ENCODE measurements at places on chromosomes 12 and 14. TPM values are rescaled to one million over a fixed set of nuclear protein-coding genes. Genes with fewer than 3 reads are reported as not detected.

DNA sequence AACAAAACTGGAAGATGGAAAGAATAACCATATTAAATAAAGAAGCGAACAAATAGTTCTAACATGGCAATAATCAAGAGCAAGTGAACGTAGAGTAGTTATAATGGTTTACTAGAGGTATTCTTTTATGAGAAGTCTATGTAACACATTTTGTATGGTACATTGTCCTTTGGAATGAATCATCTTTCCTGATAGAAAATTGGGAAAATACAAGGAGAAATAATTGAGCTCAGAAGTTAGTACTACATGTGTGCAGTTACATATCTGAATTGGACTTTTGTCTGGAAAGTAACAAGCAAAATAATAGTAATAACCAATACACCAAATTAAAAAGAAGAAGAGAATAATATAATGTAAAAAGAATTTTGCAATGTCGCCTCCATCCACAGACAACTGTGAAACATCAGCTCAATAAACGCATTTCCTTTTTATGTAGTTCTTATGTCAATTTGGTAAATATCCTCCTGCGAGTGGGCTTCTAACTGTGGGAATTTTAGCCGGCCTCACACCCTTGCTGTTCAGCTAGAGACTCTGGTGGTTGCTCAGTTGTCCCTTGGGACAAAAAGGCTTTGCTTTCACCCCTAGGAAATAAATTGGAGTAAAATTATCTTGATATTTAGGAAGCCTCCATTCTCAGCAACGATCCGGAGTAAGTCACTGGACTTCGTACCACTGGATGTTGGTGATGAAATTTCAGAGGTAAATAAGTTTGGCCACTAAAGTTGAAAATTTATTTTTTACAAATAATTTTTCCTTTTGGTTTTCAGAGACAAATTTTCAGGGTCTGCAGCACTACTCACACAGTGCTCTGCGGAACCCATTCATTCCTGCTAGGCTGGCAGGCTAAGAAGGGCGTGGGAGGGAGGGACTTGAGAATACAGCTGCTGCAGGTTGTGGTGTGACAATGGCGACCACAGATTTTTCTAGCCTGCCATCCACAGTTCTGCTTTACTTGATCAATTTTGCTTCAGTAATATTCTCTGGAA lies 1.1 kb upstream of the TUBA1A start:
- H3K4me1 ChIP-seq = peaks cover 3% of the 10 kb centered on the region
- no peak overlapping the region for H3K4me3 ChIP-seq
- no peak overlapping the region for H3K27ac ChIP-seq
- no peaks in the 10 kb centered on the region for H3K27me3 ChIP-seq

DNA sequence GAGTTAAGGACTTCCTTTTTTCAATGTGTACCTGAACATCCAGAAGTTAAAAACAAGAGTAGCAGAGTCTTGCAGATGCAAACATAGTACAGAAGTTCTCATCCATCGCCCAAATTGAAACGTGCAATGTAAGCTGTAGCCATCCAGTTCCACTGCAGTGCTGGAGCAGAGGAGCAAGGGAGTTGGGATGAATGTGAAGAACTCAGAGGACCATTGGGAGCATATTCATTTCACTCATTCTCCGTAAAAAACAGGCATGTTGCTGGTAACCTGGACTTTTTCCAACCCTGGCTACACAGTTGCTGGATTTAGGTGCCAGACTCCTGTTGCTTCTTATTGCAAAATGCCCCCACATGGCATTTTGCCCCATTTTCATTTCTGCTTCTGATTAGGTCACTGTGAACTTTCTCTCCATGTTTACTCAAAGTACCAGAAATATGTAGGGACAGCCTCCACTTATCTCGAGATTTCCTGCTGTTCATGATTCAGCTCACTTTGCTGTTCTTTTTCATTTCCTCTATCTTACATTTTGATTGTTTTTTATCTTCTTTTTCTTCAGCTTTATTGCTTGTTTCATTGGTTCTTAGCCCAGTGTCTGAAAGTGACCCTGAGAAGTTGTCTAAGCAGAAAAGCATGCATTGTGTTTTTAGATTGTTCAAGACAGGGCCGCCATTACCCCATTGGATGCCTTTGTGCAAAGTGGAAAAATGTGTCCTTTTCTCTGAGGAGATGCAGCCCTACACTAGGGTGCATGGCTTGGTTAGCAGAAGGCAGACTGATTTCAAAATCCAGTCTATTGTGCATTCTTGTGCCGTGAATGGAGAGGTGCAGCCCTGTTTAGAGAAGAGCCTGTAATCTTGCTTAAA lies 109.0 kb upstream of the AMIGO2 start:
- no peak overlapping the region for H3K4me3 ChIP-seq
- no peaks in the 10 kb centered on the region for H3K36me3 ChIP-seq
- peak overlapping the region; percentile 4 for H3K27ac ChIP-seq
- no peak for DNase-seq

- peak; percentile 20 for DNase-seq
- H3K27me3 ChIP-seq = no peaks in the 10 kb centered on the region
- H3K4me1 ChIP-seq = peaks cover 31% of the 10 kb centered on the region
- H3K36me3 ChIP-seq = no peaks in the 10 kb centered on the region
Measured at GRCh38 chr12:57893431-57894353, 47.2 kb upstream of the CTDSP2 start.

Gene SLC25A3
- total RNA-seq = 693 TPM

GRCh38 chr14:68020999-68021663 lies 201.6 kb downstream of the RAD51B start:
- H3K4me1 ChIP-seq = no peaks in the 10 kb centered on the region
- no peak for DNase-seq
- H3K27me3 ChIP-seq = no peaks in the 10 kb centered on the region
- no peak overlapping the region for H3K27ac ChIP-seq
- H3K36me3 ChIP-seq = no peaks in the 10 kb centered on the region

Gene WSCD2
- total RNA-seq = 4.0 TPM

Gene TAS2R30
- 0.93 TPM for total RNA-seq

DNA sequence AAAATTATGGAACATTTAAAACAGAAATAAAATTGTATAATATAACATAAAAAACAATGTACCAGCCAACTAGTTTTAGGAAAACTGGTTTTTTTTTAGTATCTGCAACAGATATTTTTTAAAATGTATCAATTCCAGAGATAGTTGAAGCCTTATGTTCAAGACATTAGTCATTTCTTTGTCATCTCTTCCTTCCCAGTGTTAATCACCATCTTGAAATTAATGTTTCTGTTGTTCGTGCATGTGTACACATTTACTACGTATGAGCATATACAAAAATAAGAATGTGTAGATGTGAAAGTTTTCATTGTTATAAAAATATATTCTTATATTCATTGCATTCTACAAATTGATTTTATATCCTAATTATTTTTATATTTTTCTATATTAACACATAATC lies 1062.1 kb downstream of the SLC6A15 start:
- no peaks in the 10 kb centered on the region for H3K4me1 ChIP-seq
- DNase-seq = no peak
- no peak overlapping the region for H3K4me3 ChIP-seq

- peak; percentile 36 for DNase-seq
- H3K4me1 ChIP-seq = no peaks in the 10 kb centered on the region
- no peaks in the 10 kb centered on the region for H3K36me3 ChIP-seq
- H3K27ac ChIP-seq = no peak overlapping the region
Measured at GRCh38 chr12:62006076-62006732, 254.0 kb upstream of the USP15 start.

Gene USP44
- 2.1 TPM for total RNA-seq

Gene C14orf132
- not detected for total RNA-seq

- H3K36me3 ChIP-seq = peaks cover 2% of the 10 kb centered on the region
- H3K27me3 ChIP-seq = no peaks in the 10 kb centered on the region
- H3K4me3 ChIP-seq = no peak overlapping the region
- peaks cover 33% of the 10 kb centered on the region for H3K4me1 ChIP-seq
Measured at GRCh38 chr14:92945959-92946846, 23.3 kb downstream of the CHGA start.

GRCh38 chr12:69647178-69647577 lies 36.5 kb upstream of the LRRC10 start:
- no peak for DNase-seq
- H3K27ac ChIP-seq = no peak overlapping the region
- no peaks in the 10 kb centered on the region for H3K36me3 ChIP-seq
- H3K4me3 ChIP-seq = no peak overlapping the region
- H3K27me3 ChIP-seq = no peaks in the 10 kb centered on the region

DNA sequence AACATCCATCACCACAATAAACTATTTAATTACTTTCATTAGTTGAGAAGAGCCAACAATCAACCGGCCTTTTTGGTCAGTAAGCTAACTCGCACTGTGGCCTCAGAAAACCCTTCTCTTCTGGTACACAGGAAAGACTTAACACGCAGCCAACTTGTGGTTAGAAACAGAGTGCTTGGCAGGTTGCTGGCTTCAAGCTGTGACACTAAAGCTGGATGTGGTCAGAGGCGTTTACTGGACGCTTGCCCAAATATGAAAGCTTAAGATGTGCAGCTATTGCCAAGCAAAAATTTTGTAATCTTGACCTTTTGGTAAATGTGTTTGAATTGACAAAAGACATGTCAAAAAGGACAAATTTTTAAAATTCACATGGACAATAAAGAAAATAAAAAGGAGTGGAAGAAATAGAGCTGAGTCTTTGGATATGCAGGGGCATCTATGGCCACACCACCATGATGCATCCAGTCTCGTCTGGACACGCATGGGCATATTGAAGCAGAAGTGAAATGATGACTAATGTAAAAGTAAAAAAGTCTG lies 2.6 kb upstream of the KLRK1 start:
- DNase-seq = peak; percentile 52
- H3K27me3 ChIP-seq = no peaks in the 10 kb centered on the region
- no peak overlapping the region for H3K4me3 ChIP-seq
- H3K4me1 ChIP-seq = no peaks in the 10 kb centered on the region
- H3K36me3 ChIP-seq = no peaks in the 10 kb centered on the region

DNA sequence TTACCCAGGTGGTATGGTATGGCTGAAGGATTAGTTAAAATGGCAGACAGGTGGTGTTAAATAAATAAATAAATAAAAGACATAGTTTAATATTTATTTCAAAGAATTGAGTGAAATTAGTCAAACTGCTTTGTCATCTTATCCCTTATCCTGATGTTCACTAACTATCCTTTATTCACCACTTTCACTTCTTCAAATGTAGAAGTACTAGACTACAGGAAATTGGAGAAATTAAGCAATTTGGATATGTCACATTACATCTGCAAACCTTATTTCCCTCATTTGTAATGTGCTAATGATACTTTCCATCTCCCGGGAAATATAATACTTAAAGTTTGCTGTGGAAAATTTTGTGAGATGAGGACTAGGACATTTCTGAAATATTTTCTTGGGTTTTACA lies 1195.7 kb downstream of the LRFN5 start:
- no peak overlapping the region for H3K4me3 ChIP-seq
- no peak overlapping the region for H3K27ac ChIP-seq
- no peak for DNase-seq
- no peaks in the 10 kb centered on the region for H3K27me3 ChIP-seq
- no peaks in the 10 kb centered on the region for H3K4me1 ChIP-seq

DNA sequence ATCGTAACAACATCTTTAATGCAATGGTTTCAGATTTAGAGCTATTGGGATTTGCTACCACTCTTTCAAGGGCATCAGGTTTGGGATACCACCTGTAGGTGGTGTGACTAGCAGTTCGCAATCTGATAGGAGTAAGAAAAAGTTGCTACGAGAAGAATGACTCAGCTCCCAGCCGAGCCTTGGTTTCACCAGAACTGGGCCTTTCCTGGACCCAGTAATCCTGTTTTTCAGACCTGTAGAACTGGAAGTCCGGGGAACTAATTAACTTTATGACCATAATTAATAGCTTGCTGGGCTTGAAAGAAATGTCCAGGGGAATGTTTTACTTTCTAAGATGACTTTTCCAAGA lies 770 bp downstream of the ABHD4 start:
- no peaks in the 10 kb centered on the region for H3K27me3 ChIP-seq
- peak overlapping the region; percentile 72 for H3K27ac ChIP-seq
- peaks cover 17% of the 10 kb centered on the region for H3K36me3 ChIP-seq

Gene AQP2
- total RNA-seq = not detected

GRCh38 chr14:21382886-21383847 lies 652 bp downstream of the SUPT16H start:
- peak overlapping the region; percentile 90 for H3K27ac ChIP-seq
- H3K4me3 ChIP-seq = peak overlapping the region; percentile 74
- DNase-seq = peak; percentile 56
- H3K4me1 ChIP-seq = peaks cover 16% of the 10 kb centered on the region
- peaks cover 59% of the 10 kb centered on the region for H3K36me3 ChIP-seq
- H3K27me3 ChIP-seq = no peaks in the 10 kb centered on the region

Gene CCDC88C
- total RNA-seq = 16.8 TPM

DNA sequence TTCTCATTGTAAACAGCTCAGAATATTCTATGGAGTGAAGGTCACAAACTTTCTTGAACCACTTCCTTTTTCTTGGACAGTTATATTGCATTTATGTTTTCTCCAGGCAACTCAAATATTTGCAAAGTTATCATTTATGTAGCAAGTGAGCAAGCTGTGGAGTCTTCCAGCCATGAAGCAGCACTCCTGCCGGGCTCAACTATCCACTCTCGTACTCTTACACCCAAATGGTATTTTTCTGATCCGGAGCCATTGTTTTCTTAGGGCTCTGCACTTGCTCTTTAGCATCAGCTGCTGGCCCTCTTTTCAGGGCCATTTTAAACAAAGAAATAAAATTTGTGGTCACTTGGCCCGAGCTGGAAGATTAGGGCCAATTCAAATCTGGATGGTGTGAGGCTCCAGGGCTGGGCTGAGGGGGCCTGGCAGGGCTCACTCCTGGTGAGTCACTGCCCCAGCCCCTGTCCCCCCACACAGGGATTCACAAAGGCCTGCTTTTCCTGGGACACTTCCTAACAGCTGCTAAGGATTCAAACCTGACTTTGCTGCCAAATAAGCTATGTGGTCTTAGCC lies 19.7 kb downstream of the SYNE3 start:
- H3K4me1 ChIP-seq = no peaks in the 10 kb centered on the region
- H3K4me3 ChIP-seq = no peak overlapping the region

Gene SRRM4
- total RNA-seq = not detected

DNA sequence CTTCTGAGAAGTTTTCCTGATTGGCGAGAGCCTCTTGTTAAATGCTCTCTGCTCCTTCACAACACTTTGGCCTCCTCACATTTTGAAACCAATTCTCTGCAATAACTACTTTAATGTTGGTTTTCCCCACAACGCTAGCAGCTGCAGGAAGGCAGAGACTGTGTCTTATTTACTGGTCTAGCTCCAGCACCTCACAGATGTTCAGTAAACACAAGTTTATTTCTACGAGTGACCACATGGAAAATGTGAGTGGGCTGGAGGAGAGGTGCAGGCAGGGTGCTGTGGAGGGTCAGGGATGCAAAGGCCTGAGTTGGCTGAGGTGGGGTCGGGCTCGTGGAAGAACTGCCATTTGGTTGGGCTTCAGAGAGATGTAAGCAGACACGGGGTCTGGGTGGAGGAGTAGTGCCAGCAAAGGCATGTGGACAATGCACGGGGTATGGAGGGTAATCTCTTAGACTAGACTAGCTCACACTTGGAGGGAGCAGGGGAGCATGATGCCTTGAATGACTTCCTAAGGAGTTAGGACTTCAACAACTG lies 117.4 kb upstream of the RTL1 start:
- H3K36me3 ChIP-seq = no peaks in the 10 kb centered on the region
- no peak overlapping the region for H3K4me3 ChIP-seq
- H3K27ac ChIP-seq = no peak overlapping the region
- H3K27me3 ChIP-seq = no peaks in the 10 kb centered on the region
- H3K4me1 ChIP-seq = no peaks in the 10 kb centered on the region

Gene CINP
- 41.8 TPM for total RNA-seq

Gene STXBP6
- 0.54 TPM for total RNA-seq

- no peak overlapping the region for H3K4me3 ChIP-seq
- no peaks in the 10 kb centered on the region for H3K36me3 ChIP-seq
- DNase-seq = no peak
- H3K4me1 ChIP-seq = peaks cover 6% of the 10 kb centered on the region
Measured at GRCh38 chr14:91352728-91353692, 64.6 kb downstream of the CCDC88C start.

Gene COPS7A
- 23.4 TPM for total RNA-seq

Gene CFAP73
- total RNA-seq = not detected
